ENCODE measurements at places on chromosomes 7 and 10. TPM values are rescaled to one million over a fixed set of nuclear protein-coding genes. Genes with fewer than 3 reads are reported as not detected.

The CCDC186 gene
- 11.6 TPM for total RNA-seq

The IFIT1B gene
- total RNA-seq: not detected

The AMZ1 gene
- not detected for total RNA-seq

The VAX1 gene
- total RNA-seq: not detected

The NXPH1 gene
- total RNA-seq: not detected

The NRCAM gene
- total RNA-seq: 1.0 TPM

The VSTM4 gene
- 2.0 TPM for total RNA-seq

DNA sequence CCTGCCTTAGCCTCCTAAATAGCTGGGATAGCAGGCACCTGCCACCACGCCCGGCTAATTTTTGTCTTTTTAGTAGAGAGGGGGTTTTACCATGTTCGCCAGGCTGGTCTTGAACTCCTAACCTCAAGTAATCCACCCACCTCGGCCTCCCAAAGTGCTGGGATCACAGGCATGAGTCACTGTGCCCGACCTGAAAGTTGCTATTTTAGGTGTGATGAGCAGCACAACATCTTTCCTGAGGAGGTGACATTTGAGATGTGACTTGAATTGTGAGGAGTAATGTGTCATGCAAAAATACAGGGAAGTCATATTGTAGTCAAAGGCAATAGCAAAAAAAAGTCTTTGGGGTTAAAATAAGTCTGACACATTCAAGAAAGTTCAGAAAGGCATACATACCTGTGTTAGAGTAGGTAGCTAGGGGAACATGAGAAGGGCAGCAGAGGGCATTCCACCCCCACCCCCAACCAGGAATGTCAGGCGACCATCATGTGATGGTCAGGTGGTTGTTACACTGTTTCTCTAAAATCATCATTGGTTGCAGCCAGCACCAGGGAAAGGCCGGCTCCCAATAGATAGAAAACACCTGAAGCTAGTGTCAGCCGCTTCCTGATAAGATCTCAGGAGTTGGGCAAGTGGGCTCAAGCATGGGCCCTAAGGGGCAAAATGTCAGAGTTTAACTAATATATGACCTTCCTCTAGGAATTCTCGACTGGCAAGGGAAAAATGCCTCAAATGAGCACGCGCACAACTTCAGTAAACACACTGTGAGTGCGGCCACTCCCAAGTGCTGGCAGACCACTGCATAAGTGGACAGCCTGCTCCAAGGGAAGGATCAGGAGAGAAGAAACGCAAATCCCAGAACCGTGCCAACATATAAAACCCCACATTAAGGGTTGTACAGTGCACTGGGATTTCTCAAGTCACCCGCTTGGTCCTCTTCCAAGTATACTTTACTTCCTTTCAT is at the start of gene TACC2:
Gene TACC2 (plus strand): TSS at position 803 of the 964 bp plus-strand sequence. CDS start 32,819 bp downstream, outside the sequence.
- DNase-seq: peak; percentile 19

DNA sequence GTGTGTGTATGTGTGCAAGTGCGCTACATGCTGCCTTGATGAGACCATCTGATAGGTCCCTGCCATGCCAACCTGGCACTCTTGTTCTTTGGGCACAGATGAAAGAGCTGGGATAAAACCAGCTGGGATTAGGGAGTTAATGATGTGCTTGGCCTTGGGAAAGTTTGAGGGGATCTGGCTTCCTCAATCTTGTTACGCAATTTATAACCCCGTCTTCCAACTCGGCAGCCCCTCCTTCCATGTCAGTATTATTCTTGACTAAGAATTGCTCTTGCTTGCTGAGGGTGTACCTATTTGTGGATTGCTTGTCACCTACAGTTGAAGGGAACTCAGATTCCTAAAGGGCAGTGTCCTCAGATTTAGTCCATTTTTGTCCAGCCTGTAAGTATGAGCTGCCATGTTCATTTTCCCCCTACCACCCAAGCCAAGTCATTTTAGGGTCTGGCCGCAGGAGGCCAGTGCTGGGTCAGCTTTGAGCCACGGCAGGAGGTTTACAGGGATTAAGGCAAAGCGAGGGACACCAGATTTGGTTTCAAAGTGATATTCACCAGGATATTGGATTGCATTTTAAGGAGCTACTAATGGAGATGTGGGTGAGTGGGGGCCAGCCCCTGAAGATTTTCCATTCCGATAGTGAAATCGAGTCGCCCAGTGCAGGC is 34.1 kb upstream of the KCNMA1 start:
- DNase-seq: no peak

GRCh38 chr10:83492004-83492403 is 647.3 kb upstream of the GHITM start:
- DNase-seq: no peak

GRCh38 chr7:82335001-82335400 is 108.6 kb downstream of the CACNA2D1 start:
- no peak for DNase-seq

DNA sequence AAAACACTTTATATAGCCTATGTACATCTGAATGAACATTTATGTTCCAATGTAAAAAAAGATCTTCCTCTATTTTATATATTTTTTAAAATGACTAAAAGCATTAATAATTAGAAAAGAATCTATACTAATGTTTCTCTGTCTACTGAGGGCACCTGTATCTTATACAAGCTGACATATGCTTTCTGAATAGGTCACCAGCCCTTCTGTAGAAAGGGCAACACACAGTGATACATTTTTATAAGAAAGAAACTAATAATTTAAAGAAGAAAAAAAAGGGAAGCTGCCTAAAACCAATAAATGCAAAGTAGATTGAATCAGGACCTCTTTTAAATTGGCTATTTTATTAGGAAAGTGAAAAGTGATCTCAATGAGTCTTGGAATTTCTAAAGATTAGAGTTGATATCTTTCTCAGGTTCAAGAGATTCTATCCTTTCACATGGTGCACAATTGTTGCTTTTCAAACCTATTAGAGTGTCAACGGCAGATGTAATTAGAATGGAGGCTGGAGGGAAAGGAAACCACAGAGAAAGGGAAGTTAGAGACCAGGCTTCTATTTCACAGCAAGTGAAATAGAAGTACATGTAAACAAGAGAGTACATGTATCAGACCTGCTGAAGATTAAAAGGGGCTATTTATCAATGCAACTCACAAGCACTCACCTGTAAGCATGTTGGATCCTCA is 6.3 kb downstream of the MTPN start:
- DNase-seq: no peak

DNA sequence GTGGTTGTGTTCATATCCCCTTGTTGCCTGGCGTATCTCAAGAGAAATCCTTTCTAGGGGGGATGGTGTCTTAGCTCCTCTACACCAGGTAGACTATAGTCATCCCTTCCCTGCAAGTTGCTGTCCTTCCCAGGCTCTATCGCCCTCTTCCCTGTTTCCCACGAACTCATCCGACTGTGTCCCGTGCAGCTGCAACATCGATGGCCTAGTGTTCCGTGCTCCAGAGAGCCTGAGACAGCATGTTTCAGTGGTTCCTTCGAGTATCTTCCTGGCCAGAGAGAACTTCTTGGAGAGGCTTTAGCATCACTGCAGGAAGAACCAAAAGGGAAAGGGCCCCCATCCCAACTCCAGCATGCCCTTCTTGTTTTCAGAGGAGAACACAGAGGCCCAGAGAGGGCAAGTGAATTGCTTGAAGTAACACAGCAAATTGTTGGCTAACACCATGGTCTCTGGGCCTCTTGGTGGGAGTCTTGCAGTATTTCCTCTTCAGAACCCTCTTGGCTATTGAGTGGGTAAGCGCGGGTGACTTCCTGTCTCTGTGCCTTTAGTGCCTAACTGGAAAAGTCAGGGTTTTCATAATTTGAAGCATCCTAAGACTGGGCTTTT is 162.9 kb downstream of the RGS10 start:
- peak; percentile 22 for DNase-seq

GRCh38 chr7:155466142-155466813 is 8.3 kb downstream of the EN2 start:
- no peak for DNase-seq

DNA sequence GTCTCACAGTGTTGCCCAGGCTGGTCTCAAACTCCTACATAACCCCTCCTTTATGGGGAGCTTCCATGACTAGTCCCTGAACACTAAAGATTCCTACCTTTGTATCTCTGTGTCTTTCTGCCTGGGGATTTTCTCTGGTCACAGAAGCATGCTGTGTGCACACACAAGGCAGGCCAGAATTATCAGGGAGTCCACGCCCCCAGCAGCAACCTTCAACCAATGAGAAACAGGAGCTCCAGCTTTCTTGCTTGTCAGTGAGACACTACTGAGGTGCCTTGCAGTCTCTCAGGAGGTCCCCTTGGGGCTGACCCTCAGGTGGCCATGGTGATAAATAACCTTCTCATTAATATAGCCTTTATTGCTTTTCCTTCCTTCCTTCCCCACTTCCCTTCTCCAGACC is 45.1 kb upstream of the AUTS2 start:
- no peak for DNase-seq

- no peak for DNase-seq
Measured at GRCh38 chr7:99248391-99249095, 24.1 kb upstream of the MYH16 start.

DNA sequence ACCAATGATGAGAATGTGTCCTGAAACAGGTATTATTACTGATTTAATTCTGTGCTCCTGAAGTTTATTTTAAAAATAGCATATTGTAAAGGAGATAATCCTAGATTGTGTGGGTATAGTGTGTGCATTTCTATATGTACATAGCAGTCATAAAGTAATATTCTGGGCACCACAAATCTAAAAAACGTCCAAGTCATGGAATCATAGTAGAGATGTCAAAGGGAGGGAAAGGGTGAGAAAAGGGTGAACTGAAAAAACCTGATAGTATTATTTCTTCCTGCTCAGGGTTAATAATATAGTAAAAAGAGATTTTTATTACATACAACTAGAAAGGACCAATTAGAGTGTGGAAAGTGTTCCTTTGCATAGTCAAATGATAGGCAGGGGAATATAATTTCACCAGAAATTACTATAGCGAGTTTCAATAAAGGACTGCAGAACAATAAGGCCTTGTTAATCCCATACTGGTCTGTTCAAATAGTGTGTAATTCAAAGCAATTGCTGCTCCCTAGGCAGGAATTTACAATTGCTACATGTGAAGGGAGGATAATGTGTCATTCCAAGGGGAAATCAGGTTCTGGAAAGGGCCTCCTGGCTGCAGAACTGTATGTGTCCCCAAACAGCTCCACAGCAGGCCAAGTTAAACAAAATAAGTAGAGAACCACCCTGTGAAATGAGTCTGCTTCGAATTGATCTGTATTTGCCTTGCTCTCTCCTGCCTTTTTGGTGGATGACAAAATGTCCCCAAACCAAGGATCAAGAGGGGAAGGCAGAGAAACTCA is 42.5 kb upstream of the KMT2E start:
- DNase-seq: no peak

GRCh38 chr10:102603946-102604345 is 40.3 kb upstream of the TRIM8 start:
- no peak for DNase-seq

GRCh38 chr7:41205600-41205999 is 497.3 kb downstream of the INHBA start:
- no peak for DNase-seq

- no peak for DNase-seq
Measured at GRCh38 chr7:69388452-69389137, 209.7 kb upstream of the AUTS2 start.

DNA sequence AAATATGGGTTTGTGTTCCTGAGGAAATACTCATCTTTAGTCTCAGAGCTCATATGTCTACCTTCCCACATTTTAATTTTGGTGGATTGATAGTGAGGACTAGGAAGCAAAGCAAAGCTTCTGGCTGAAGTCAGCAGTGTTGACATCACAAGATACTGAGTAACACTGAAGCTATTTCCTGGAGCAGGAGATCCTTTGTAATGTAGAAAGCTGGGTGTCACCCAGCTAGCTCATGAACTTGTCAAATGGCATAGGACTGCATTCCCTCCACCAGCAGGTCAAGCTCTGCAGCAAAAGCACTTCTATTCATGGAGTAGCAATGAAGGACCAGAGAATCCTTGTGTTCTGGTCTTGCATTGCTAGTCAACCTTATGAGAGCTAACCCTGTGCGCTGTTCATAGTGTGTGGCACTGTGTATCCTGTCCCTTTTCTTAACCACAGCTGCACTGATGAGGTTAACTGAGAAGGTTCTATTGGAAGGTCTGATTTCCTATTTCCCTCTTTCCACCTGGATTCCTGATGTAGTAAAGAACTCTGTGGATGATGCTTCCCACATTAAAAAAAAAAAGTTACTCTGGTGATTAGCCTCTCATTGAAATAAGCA is 94.8 kb upstream of the ZNF804B start:
- DNase-seq: no peak

GRCh38 chr10:42783181-42783549 is 570 bp downstream of the BMS1 start:
- DNase-seq: peak; percentile 48
